ENCODE measurements at places on chromosomes 6 and 20.

DNA sequence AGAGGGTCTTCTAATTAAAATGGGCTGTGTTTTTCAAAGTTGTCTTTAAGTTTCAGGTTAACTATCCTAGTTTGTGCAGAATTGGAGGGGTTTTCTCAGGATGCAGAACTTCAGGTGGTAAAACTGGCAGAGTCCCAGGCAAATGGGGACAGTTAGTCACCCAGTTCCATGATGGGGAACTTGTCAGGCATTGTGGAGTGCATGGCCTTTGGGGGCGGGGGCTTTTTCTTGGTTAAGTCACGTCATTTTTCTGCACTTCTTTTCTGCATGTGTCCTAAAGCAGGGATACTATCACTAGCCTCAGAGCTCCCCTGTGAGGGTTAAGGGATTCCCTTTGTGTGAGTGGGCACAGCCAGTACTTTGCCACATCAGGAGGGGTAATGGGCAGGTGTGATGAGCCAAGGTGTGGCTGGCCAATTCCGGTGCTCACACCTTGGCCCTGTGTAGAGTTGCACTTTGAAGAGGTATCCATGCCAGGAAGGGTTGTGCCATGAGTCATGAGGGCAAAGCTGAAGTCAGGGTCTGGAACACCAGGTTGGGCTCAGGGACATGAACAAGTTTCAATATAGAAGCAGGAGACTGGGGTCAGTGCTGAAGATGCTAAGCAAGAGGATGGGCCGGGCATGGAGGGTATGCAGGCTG lies 126.0 kb upstream of the RREB1 start:
- peak; percentile 72 for DNase-seq

DNA sequence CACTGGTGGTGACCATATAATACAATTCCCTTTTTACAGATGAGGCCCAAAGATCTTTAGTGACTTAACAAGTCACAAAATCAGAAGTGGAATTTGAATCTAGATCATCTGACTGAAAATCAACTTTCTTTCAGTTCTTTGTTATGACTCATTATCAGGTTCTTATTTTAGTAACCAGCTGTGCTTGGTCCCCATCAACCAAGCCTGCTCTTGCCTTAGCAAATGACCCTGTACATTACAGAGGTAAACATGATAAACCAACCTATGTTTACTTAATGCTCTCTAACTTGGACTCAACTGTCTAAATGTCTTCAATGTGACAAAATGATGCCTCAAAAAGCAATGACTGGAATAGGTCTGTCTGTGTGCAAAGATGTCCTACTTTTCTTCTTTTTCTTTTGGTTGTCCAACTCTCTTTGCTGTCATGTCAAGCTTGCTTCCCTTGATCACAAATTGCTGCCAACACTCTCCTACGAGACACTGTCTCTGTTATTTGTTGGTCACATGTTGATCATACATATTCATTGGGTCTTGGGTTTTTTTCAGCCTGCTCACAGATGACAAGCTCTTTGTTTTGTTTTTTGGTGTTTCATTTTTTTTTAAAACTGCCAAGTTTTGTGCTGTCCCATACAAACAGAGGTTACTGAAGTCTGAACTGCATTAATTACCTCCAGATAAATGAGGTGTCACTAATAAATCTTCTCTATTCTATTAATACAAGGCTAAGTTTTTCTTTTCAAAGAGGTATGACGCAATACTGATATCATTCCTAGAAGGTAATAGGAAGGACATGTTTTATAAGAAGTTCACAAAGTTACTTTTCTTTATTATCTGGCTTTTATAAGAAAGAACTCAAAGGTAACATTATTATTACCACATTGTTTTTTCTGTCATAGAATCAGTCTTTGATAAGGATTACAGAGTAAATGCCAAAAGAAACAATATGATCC lies 62.2 kb upstream of the PLN start:
- DNase-seq, result no peak

- DNase-seq, result peak; percentile 20
Observed at GRCh38 chr6:47967843-47968242, 143.2 kb downstream of the PTCHD4 start.

DNA sequence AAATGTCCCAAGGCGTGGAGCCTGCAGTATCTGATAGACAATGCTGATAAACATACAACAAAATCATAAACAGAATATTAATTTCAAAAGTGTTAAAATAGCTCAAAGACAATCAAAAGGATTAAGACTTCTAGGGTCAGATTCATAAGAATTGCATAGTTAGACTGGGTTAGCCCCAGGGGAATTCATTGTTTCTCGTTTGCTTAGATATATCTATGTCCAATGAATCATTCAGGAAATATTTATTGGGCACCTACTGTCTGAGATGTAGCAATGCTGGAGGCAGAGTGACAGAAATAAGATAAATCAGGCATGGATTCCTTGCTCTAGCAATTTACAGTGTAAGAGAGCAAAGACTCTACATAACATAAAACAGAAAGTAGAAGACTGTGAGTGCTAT lies 124.4 kb upstream of the PRL start:
- DNase-seq, result peak; percentile 67

DNA sequence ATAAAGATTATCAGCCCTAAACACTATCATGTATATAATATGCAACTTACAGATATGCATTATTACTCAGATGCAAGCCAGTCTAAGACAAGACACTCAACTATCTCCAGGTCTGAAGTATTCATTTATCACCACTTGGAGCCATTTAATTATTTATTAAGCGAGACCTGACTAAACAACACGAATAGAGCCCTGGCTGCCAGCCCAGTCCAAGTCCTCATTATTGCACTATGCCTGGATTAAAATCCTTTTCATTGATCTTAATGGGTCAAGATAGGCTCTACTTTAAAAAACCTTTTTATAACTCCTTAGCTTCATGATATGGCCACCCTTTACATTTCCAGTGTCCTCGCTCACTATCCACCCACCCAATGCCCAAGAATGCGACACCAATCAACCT lies 183.1 kb upstream of the MARCKS start:
- DNase-seq, result no peak

DNA sequence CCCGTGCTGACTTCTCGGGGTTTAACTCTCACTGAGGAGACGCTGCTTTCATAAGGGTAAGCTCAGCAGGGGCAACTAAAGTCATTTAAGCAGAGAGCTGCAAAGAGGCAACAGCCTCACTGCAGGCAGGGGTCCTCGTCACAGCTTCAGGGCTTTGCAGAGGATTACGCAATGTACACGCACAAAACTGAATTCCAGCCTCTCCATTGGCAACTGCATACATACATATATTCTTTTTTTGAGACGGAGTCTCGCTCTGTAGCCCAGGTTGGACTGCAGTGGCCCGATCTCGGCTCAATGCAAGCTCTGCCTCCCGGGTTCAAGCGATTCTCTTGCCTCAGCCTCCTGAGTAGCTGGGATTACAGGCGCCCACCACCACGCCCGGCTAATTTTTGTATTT lies 2.4 kb downstream of the GMEB2 start:
- no peak for DNase-seq

DNA sequence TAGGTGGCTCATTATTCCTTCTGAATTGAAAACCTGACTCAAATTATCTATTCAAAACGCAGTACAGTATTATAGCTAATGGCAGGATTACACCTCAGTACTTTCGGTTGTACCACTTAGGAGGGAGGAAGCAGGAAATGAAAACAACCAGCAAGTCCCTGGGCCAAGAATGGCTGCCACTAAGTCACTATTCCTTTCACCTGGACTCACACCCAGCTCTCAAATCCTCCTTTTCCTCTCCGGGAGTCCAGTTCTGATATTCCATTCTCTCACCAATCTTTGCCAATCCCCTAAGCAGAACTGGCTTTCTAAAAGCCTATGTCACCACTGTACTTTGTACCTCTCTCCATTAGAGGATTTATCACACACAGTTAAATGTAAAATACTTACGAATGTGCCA lies 20.6 kb downstream of the TMEM242 start:
- no peak for DNase-seq

GRCh38 chr6:42726485-42727086 lies 4.2 kb upstream of the PRPH2 start:
- peak; percentile 87 for DNase-seq

- peak; percentile 75 for DNase-seq
Observed at GRCh38 chr6:34680802-34681515, 15.6 kb downstream of the ILRUN start.

- DNase-seq, result no peak
Observed at GRCh38 chr6:87396595-87397392, 11.0 kb upstream of the CFAP206 start.

- peak; percentile 40 for DNase-seq
Observed at GRCh38 chr20:22403022-22403631, 181.2 kb downstream of the FOXA2 start.

DNA sequence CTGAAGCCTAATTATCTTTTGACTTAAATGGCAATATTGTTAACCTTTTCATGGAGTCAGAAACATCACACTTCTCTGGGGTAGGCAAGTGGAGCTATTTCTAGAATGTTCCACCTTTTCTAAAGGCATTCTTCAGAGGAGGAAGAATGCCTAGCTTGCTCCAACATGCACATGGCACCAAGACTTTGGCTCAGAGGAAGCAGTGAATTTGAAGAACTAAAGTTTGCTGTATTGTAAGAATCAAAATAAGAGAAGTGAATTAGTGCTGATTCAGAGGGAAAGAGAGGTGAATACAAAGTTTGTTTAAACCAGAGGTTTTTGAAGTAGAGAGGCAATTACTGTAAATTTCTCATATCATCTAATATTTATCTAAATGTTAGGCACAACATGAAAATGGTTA lies 92.2 kb downstream of the SOBP start:
- no peak for DNase-seq

GRCh38 chr20:24960302-24960801 lies 11.3 kb downstream of the CST7 start:
- DNase-seq, result no peak

DNA sequence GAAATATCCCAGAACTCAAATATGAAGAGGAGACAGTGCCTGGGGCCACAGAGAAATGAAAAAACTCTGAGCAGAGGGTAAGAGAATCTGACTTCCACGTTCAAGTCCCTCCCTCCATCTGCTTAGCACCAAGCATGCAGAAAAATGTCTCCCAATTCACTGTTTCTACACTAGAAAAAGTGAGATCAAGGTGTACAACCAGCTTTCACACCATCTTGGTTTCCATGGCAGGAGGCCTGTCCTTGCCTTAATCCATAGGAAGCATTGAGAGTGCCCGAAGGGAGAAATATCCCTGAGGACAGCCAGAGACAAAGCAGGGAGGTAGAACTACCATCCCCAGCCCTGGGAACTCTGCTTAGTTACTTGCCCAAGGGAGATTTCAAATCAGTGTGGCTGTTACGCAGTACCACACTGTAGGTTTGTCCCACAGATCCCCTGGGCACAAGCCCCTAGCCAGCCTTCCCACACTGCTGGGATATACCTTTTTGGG lies 82.9 kb downstream of the SCML4 start:
- DNase-seq, result no peak

DNA sequence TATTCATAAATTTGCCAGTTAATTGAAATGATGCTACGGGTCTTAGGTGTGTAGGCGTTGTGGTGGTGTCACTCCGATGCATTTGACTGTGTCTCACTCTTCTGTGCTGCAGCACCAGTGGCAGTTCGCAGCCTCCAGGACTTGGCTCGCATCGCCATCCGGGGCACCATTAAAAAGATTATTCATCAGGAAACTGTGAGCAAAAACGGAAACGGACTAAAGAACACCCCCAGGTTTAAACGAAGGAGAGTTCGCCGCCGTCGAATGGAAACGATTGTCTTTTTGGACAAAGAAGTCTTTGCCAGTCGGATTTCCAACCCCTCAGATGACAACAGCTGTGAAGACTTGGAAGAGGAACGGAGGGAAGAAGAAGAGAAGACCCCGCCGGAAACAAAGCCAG lies 17.6 kb downstream of the PCMTD2 start:
- DNase-seq, result no peak

DNA sequence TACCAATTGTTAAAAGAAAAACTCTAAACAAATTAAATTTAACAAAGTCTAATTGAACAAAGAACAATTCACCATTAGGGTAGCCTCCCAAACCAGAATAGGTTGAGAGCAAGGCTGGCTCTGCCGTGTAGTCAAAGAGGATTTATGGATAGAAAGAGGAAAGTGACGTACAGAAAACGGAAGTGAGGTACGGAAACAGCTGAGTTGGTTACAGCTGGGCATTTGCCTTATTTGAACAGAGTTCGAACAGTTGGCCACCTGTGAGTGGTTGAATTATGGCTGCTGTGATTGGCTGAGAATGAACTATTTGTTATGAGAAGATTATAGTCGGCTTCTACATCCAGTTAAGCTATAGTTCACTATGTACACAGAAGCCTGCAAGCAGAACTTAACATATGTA lies 18.5 kb upstream of the ISM1 start:
- no peak for DNase-seq

GRCh38 chr6:3001773-3002293 lies 2.1 kb downstream of the NQO2 start:
- peak; percentile 85 for DNase-seq

DNA sequence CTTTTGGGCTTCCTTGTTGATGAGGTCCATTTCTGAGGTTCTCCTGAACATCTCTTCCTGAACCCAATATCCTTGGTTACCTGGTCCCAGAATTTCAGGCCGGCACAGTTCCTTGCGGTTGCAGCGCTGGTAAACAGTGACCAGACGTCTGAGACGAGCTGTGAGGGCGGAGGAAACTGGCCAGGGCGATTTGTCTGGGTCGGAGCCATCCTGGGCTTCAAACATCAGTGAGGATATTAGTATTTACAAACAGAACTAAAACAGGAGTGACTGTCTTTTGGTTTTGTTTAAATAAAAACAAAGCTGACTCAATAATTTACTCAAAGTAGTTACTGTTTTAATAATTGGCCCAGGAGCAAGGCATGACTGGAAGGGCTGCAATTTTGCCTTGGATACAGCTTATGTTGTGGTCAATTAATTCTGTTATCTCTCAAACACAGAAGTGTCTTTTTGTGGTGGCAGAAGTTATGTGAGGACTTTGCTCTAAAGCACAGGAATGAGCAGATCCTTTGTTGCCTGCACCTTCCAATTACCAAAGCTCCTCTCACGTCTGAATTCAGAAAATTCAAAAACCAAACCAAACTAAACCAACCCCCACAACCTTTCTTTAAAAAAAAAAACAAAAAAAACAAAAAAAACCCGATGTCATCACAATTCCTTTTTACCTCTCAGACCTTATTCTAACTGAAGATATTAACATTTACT lies 58.7 kb upstream of the EMILIN3 start:
- DNase-seq, result no peak

- peak; percentile 57 for DNase-seq
Observed at GRCh38 chr6:121430514-121431460, 4.7 kb upstream of the GJA1 start.

Measured in MCF 10A (cell line).